Left lung (tissue), 14 donors: ENCODE measurements at places on chromosomes 4 and X. TPM values are rescaled to one million over a fixed set of nuclear protein-coding genes. Genes with fewer than 3 reads are reported as not detected.

The CNGA1 gene
- total RNA-seq, result not detected

The TEX13C gene
- not detected for total RNA-seq

The CFAP99 gene
- total RNA-seq, result 1.3 TPM

The HERC5 gene
- 5.5 TPM for total RNA-seq

The ESX1 gene
- not detected for total RNA-seq

The FMR1NB gene
- not detected for total RNA-seq

The AR gene
- 3.9 TPM for total RNA-seq

The PPP4R3C gene
- not detected for total RNA-seq

The MAGEB1 gene
- not detected for total RNA-seq

- DNase-seq, result no peak
These were observed 231.4 kb downstream of the QDPR start for GRCh38 chr4:17280261-17281018.

GRCh38 chrX:34238896-34239295 lies 106.8 kb upstream of the FAM47A start:
- DNase-seq, result no peak

GRCh38 chrX:18793601-18794089 lies 86.2 kb downstream of the PPEF1 start:
- DNase-seq, result no peak

- no peak for DNase-seq
These were observed 6.0 kb upstream of the CENPE start for GRCh38 chr4:103204111-103204510.

DNA sequence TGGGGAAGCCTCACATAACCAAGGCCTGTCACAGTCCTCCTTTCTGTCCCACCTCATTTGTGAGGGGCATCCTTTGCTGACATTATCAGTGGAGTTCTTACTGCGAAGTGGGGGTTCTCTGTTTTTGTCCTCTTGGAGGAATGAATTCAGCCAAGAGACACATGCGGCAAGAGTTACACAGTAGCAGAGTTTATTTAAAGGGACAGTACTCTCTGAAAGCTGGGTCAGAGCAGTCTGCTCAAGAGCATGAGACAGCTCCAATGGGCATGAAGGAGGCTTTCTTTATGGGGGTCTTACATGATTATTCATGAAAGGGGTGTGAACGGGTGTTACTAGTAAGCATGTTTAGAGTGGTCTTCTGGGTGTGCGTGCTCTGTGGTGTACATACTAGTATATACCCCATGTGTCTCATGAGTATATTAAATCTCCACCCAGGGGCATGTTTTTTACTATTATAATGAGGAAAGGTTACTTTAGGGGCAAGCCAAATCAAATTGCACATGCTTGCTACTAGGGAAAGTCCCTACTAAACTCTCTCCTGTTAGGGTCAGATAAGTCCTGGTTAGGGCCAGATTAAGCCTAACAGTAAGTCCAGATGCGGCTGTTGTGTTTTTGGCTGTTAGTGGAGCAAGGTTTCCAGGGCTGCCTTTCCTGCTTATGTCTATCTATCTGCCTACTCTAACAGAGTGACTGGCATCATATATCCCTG lies 19.8 kb upstream of the LGI2 start:
- no peak for DNase-seq

- no peak for DNase-seq
These were observed 1.8 kb downstream of the PNMA5 start for GRCh38 chrX:152992115-152992514.

DNA sequence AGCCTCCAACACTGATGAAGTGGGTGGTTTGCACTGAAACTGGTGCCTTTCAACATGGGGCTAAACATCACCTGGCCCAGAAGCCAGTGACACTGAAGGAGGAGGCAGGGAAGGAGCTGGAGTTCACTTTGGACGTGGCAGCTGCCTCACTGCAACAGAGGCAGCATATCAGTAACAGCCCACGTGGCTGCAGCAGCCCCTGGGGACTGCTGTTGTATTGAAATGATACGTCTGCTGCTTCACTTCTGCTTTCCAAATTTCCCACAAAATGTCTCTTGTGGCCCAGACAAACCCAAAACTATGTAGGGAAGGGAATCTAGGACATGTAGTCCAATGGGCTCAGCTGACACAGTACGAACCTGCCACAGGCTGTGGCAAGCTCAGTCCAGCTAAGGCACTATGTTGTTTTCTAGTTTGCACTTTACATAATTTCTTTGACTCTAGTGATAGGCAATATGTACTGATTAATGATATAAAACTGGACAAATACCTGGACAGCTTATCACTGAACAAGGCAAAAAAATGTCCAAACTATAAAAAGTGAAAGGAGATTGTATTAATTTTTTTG lies 84.7 kb upstream of the RAPGEF2 start:
- DNase-seq, result no peak

DNA sequence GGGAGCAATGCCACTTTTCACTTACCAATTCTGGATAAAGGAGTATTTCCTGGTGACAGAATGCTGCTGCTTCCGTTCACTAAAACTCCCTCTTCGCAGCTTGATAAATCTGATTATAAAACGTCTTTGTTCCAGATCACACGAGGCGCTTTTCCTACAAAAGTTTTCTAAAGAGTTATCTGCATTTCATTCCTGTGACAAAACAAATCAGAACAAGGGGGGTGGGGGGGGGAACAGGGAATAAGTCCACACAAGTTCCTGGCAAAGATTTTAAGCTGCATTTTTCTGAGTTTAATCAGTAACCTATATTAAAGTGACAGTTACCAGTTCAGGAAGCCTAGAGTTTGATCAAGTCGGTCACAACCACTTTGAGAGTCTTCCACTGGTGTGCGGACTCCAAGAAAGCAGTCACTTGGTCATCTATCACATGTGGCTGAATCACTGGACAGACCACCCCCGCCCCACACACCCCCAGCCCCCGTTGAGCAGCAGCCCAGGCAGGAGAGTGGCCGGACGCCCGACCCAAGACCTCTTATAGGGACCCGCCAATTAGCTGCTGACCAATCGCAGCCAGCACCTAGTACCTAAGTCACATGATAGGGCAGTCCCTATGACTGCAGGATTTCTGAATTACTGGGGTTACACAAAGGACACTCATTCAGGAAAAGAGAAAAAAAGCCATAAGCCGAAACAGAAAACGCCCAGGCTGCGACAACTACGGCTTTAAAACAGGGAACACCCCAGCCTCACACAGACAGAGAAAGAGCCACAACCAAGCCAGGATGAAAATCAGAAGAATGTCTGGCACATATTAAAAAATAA lies 569.3 kb upstream of the DIPK2B start:
- DNase-seq, result peak; percentile 53

DNA sequence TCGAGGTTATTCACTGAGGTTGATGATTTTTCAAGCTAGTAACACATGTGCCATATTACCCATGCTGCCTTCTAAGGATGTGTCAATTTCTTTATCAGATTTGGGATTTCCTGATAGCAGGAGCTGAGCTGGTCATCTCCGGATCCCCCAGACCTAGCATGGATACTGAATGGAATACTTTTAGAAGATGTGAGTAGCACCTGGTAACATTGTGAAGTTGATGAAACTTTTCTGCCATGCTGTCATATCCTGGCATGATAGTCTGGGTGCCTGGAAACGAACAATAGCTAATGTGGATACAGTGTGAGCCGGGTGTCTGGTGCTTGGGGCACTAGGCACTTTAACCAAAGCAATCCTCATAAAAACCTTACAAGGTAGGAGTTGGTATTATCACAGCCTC lies 11.0 kb upstream of the CYTL1 start:
- no peak for DNase-seq

GRCh38 chrX:13162772-13163410 lies 118.5 kb upstream of the FAM9C start:
- no peak for DNase-seq

DNA sequence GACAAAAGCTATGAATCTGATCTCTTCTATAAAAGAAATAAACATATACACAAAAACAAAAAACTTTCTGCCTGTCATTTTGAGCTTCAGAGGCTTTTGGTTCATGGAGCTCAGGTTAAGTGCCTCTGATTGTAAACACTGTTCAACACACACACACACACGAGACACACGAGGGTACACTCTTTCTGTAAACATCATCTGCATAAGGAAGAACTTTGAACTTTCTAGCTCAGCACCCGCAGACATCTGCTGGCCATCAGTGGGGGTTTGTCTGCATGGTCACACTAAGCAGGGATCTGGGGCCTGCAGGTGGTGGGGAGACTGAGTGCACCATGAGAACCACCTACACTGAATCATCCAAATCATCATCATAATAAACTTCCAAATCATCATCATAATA lies 54.9 kb downstream of the STX18 start:
- DNase-seq, result no peak

DNA sequence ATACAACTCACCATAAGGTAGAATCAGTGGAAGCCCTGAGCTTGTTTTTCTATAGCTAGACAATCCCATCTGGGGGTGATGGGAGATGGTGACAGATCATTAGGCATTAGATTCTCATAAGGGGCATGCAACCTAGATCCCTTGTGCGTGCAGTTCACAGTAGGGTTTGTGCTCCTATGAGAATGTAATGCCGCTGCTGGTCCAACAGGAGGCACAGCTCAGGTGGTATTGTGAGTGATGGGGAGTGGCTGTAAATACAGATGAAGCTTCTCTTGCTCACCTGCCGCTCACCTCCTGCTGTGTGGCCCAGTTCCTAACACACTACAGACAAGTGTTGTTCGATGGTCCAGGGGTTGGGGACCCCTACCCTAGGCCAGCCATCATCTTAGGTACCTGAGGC lies 5.9 kb upstream of the GATB start:
- DNase-seq, result no peak

GRCh38 chr4:83785891-83786290 lies 250.0 kb downstream of the GPAT3 start:
- no peak for DNase-seq

DNA sequence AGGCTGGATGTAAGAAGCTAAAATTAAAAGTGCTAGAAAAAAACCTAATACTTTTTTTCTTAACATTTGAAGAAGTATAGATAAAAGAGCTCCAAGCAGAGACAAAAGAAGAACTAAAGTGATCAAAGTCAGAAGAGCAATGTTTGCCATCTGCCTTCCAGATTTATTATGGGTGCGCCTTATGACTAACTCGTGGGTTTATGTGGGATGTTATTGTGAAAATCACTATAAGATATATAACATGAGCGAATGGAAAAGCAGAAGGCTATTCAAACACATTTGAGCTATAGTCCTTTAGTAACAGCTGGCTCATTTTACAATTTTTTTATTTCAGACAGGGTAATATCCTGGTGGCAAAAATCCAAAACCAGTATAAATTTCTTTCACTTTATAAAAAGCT lies 1040.7 kb downstream of the RAPGEF2 start:
- DNase-seq, result no peak

- DNase-seq, result no peak
These were observed 16.0 kb upstream of the PAPSS1 start for GRCh38 chr4:107736037-107736436.

DNA sequence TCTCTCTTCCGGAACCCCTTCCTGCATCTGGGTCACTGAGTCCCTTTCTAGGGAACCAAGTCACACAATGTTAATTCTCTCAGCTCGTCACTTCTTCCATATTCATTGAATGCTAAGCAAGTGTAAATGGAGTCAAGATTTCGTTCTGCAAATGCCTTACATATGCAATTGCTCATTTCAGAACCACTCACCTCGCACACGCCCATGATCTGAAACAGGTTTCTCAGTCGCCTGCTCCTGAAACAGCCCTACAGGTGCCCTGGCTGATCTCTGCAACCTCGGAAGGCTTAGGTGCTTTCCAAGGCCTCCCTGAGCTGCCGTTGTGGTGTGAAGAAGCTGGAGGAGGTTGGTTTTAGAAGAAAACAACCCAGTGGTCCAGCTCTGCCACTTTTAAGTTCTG lies 100.8 kb upstream of the MSX1 start:
- DNase-seq, result no peak

- no peak for DNase-seq
These were observed 113.9 kb downstream of the NYX start for GRCh38 chrX:41561045-41561444.

DNA sequence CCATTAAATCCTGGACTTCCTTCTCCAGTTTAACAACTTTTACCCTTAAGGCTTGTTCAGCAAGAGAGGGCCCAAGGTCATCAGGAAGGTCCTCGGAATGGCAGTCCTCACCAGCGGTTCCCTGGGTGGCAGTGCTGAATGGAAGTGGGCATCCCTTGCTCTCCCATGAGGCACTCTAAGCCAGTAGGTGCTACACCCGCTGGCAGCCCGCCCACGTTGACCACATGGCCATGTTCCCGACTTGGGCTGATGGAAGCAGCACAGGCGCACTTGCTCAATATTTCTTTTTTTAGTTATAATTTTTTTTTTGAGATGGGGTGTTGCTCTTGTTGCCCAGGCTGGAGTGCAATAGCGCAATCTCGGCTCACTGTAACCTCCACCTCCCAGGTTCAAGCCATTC lies 277.9 kb downstream of the ZC4H2 start:
- no peak for DNase-seq
